Occipital lobe (tissue), 3 donors: ENCODE measurements at places on chromosomes 3 and 15. TPM values are rescaled to one million over a fixed set of nuclear protein-coding genes. Genes with fewer than 3 reads are reported as not detected.

Gene FSD2
- 0.16 TPM for total RNA-seq

Gene CHAC1
- total RNA-seq: 4.2 TPM

Gene IQCB1
- total RNA-seq: 37.6 TPM

Gene PTX3
- total RNA-seq: 10.9 TPM

Gene QARS1
- total RNA-seq: 197 TPM

Gene CPEB1
- 2.8 TPM for total RNA-seq

Gene GABRR3
- not detected for total RNA-seq

Gene ATP8B4
- total RNA-seq: 6.6 TPM

Gene SOX14
- total RNA-seq: not detected

Gene TRIM71
- total RNA-seq: 2.5 TPM

Gene UBP1
- 81.9 TPM for total RNA-seq

GRCh38 chr15:93072411-93073394 lies 16.3 kb downstream of the RGMA start:
- peak; percentile 26 for DNase-seq

DNA sequence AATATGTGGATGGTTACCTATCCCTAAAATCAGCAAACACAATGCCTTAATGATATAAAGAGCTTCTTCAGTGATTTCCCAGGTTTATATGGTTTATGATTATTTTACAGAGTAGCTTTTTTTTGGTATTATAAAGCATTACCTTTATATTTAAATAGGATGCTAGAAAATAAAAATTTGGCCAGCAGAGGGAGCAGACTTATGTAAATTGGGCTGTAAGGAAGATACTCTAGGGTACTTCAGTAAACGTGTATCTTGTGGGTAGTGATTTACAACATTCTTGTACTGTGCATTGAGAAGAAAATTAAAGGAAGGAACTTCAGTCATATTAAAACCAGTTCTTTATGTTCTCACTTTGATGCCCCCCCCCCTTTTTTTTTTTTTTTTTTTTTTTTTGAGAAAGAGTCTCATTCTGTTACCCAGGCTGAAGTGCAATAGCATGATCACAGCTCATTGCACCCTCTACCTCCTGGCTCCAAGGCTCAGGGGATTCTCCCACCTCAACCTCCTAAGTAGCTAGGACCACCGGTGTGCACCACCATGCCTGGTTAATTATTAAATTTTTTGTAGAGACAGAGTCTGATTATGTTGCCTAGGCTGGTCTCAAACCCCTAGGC lies 167.9 kb downstream of the BBX start:
- DNase-seq: no peak

- no peak for DNase-seq
These were observed 481 bp downstream of the AP4E1 start for GRCh38 chr15:50909010-50909317.

DNA sequence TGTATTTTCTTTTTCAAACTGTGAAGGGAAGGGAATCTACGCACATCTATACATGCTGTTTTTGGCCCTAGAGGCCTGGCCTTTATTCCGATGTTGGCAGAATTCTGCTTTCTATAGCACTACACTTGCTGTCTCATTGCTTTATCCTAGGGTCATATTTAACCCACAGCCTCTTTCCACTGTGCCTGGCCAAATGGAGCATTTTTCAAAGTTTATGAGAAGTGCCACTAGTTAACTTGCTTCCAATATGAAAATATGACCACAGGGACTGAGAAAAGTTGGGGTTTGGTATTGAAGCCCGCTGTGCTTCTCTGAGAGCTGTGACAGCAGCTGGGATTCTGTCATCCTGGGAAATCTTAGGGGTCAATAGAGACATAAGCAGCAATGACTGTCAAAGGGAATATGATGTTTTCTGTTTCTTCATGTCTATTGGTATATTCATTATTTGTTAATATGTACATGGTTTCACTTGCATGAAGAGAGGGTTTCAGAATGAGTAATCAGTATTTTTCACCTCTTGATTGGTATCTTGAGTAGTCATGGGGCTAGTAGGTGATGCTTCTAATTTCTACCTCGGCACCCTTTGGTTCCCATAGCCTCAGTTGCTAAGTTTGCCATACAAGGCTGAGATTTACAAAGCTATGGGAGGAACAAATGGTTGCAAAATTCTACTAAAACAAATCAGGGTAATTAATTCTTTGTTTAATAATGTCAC lies 275.8 kb upstream of the RBMS3 start:
- no peak for DNase-seq

- DNase-seq: no peak
These were observed 835 bp downstream of the MEIS2 start for GRCh38 chr15:37099319-37100108.

DNA sequence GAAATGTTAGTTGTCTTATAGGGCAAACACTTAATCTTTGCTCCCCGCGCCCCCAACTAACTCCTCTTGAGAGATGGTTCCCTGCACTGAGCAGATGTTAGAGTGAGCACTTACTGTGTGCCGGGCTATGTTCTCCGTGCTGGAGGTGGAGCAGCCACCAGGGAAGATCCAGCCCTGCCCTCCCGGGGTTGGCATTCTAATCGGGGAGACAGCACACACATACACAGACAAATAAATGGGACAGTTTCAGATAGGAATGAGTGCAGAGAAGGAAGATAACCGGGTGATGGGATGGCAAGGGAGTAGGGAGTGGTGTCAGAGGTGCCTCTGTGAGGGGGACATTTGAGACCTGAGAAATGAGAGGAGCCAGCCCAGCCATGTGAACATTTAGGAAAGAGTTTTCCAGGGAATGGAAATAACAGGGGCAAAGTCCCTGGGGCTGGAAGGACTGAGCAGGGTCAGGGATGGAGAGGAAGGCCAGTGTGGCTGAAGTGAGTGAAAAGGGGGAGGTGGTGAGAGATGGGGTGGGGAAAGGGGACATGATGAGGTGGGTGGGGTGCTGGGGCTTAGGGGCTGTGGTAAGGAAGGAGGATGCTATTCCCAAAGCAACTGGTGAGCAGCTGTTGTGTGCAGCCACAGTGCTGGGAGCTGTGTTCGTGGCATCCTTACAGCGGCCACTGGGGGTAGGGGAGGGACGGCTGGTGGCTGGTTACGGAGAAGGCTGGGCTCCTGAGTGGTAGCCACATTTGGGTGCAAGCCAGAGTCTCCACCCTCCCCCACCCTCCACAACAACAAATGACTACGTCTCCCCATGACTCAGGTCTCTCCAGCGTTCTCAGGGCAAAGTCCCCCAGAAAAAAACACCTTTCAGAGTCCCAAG lies 15.4 kb upstream of the FGD5 start:
- DNase-seq: no peak

DNA sequence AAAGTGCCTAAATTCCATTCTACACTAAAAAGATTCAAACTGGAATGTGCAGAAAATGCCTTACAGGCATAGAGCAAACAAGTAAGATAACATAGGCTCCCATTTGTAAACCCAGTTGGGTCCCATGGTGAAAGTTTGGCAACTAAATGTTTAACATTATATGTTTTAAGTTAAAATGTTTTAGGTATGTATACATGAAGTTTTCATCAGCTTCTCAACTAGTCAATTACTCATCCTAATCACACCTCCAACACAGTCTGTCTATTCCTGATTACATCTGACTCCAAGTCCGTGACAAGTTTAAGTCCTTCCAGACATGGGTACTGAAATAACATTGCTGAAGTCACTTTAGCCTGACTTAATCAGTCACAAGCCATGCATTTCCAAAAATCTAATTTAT lies 25.0 kb downstream of the MYLK start:
- no peak for DNase-seq

DNA sequence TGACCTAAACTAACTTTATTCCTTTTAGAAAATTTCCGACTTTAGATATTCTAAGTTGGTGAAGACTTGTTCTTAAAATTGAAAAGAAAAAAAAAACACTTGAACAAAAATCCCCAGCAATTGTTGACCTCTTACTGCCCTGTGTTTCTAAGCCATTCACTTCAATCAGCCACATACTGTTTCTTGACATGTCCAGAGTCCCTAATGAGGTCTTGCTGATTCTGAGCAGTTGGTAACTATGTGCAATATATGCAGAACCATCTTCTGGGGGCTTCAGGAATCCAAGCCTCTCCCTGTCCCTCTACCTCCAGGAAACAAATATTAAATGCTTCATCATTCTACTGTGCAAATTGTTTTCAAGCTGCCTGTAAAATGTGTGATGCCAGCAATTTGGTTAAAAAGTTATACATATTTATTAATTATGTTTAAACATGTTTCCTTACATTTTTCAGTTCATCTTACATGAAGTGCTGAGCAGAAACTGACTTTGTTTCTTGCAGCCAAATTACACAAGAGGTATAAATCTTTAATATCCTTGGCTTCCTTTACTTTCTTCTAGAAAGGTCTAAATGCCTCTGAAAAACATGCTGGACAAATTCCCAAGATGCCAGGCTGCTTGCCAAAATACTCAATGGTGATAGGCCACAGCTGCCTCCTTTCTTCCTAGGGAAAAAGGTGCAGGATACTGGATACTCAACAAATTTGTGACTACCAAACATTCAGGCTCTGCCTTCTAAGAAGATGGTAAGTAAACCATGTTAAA lies 19.8 kb upstream of the GYG1 start:
- DNase-seq: no peak

DNA sequence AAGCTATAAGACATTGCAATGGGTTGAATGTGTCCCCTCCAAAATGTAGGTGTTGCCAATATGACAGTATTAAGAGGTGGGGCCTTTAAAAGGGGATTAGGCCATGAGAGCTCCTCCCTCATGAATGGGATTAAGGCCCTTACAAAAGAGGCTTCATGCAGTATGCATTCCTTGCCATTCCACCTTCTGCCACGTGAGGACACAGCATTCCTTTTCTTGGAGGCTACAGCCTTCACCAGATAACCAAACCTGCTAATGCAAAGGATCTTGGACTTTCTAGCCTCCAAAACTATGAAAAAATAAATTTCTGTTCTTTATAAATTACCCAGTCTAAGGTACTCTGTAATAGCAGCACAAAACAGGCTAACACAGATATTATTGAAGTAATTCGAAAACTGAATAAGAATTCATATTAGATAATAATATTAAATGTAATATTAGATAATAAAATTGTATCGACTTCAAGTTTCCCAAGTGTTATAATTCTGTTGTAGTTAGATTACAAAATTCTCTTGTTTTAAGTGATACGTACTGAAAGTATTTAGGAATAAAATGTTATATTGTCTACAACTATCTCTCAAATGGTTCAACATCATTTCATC lies 29.4 kb upstream of the ATP8B4 start:
- no peak for DNase-seq

GRCh38 chr3:38154625-38155255 lies 10.6 kb upstream of the OXSR1 start:
- DNase-seq: no peak

DNA sequence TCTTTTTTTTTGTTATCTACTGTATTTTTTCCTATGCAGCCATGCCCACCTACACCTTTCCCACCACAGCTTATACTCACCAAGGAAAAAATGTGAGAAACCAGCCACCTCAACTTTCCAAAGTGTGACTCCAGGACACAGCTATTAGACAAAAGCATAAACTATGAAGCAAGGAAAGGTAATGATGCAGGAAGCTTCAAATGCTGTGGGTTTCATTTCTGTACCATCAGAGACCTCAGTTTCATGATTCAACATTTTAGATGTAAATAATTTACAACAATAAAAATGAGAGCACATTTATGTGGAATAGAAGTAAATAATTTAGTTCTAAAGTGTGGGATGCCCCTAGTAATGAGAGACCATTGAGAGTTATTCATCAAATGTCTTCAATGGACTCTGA lies 115.1 kb downstream of the CDIN1 start:
- DNase-seq: no peak

DNA sequence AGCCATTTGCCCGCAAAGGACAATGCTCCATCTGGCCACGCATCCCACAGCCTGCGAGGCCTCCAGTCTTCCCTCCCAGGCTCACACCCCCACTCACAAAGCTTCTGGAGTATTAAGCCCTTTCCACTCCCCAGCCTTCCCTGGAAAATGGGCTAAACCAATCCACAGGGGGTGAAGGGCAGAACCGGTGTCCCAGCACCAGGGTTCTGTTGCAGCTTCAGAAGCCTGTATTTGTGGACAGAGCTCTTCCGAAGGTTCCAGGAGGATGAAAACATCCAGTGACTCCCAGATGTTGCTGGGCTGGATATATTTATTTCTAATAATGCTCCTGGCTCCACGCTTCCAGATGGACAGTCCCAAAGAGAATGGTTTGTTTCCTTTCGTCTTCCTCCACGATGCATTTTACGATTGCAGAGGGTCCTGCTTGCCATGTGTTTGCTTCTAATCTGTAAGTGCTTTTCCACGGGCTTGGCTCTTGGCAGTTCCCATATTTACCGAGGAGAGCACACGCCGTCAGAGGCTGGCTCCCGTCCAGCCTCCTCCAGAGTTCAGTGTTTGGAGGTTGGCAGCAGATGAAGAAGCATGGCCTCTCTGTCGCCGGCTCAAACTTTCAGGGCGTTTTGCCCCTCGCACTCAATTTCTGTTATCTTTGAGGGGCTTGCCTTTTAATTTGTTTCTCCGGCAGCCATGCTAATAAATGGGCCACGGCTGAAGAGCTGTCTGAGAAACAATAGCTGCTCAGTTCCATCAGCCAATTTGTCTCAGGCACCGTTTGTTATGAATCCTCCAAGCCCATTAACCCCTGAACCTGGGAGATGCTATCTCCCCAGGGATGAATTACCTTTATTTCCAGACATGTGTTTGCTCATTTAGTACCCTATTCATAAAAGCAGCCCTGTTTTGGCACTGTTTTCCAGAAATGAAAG lies 367.9 kb upstream of the PROK2 start:
- peak; percentile 63 for DNase-seq

- DNase-seq: no peak
These were observed 2.6 kb upstream of the CEMIP start for GRCh38 chr15:80776420-80777045.

GRCh38 chr3:13827256-13827655 lies 52.6 kb downstream of the WNT7A start:
- no peak for DNase-seq

- DNase-seq: no peak
These were observed 180.1 kb upstream of the BCL6 start for GRCh38 chr3:187925326-187925725.

GRCh38 chr3:129035360-129036221 lies 25.0 kb upstream of the GP9 start:
- no peak for DNase-seq

- no peak for DNase-seq
These were observed 15.8 kb upstream of the KCNMB2 start for GRCh38 chr3:178520451-178520850.

DNA sequence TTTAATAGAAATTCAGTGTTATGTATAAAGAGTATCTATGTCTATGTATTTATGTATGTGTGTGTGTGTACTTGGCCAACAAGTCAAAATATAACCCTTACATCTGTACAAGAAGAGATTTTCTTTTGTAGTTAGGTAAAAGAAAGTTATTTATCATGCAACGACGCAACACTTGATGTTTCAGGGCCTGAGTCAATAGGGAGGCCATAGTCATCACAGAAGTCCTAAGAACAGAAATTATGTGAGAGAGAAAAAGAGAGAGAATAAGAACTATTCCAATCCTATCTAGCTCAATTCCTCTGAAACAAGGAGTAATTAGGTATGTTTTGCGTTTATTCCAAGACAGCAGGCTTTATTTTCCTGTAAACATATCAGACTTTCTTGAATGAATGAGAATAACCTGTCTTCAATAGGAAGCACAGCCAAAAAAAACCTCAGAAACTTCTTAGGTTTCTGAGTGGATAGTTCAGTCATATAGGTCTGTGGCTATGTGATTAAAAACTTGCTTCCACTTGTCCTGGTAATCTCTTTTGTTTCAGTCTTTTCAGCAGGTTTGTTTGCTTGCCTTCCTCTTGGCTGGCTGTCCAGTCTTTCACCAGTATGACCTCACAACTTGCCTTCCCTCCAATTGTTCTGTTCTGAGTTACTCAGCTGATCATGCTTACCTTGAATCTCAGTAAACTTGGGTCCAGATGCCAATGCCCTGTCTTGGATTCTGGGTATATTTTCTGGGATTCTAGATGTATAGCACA lies 382.4 kb upstream of the GBE1 start:
- no peak for DNase-seq
